ENCODE measurements at places on chromosomes 16 and 17.

- DNase-seq, result no peak
Observed at GRCh38 chr17:27506348-27507218, 50.3 kb downstream of the KSR1 start.

GRCh38 chr17:39054111-39054645 lies 87.0 kb upstream of the FBXO47 start:
- no peak for DNase-seq

- DNase-seq, result no peak
Observed at GRCh38 chr16:1237990-1238389, 2.5 kb upstream of the TPSAB1 start.

GRCh38 chr16:55495616-55496289 lies 13.1 kb upstream of the LPCAT2 start:
- no peak for DNase-seq

DNA sequence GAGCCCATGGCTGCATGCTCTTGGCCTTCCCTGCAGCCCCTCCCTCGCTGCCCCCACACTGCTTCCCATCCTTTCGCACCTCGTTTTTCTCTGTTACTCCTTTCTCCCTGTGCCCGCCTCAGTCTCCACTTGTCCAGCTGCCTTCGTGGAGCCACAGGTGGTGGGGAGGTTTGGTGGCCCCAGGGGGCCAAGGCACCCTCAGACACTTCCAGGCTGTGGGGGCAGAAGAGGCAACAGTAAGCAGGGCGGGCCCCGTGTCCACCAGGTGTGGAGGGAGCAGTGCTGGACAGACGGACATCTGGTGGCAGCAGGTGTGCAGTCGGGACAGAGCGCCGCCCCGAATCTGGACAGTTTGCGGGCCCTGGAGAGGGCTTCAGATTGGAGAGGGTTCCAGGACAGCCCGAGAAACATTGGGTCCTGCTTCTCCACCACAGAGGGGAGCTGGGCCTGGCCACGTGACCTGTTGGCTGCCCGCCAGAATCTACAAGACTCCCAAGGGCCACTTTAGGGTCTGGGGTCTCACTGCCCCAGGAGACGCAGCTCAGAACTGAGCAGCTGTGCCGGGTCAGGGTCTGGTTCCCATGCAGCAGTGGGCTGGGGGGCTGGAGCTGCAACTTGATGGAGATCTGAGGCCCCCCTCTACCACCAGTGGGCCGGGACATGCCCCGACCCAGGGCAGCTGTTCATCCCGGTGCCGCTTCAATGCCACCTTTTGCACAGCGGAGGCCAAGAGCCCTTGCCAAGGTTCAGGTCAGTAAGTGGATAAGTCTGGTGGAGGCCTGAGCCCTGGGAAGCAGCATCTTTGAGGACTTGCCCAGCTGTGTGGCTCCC lies 22.8 kb downstream of the BAHCC1 start:
- no peak for DNase-seq

DNA sequence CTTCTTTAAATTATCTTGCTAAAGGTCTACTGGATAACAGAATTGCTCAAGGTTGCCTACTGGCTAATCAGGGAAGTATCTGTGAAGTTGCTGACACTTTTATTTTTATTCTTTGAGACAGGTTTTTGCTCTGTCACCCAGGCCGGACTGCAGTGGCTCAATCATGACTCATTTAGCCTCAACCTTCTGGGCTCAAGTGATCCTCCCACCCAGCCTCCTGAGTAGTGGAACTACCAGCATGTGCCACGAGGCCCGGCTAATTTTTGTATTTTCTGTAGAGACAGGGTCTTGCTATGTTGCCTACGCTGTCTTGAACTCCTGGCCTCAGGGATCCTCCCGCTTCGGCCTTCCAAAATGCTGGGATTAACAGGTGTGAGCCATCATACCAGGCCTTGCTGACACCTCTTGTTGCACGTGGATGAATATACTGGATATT lies 43.1 kb downstream of the GLG1 start:
- no peak for DNase-seq

GRCh38 chr16:80989801-80990200 lies 16.9 kb downstream of the CMC2 start:
- DNase-seq, result no peak

- DNase-seq, result no peak
Observed at GRCh38 chr17:43529947-43530287, 16.2 kb downstream of the ETV4 start.

DNA sequence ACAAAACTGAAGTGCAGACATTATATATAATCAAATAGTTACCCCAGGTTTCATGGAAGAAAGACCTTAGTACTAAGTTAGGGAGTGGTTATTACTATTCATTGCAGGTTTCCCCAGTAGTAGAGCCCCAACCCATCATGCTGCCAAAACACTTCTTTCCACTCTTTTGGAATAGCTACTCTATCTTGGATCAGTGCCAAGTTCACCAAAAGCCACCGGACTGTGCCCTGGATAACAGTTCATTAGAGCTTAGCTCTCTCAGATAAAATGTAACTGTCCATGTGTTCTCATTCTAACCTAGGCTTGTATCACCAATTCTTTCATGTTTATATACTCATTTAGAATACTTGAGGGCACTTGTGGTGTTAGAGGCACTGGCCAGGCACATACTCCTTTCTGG lies 540.1 kb upstream of the C16orf82 start:
- no peak for DNase-seq

GRCh38 chr17:42405963-42406495 lies 17.0 kb downstream of the CAVIN1 start:
- DNase-seq, result no peak

DNA sequence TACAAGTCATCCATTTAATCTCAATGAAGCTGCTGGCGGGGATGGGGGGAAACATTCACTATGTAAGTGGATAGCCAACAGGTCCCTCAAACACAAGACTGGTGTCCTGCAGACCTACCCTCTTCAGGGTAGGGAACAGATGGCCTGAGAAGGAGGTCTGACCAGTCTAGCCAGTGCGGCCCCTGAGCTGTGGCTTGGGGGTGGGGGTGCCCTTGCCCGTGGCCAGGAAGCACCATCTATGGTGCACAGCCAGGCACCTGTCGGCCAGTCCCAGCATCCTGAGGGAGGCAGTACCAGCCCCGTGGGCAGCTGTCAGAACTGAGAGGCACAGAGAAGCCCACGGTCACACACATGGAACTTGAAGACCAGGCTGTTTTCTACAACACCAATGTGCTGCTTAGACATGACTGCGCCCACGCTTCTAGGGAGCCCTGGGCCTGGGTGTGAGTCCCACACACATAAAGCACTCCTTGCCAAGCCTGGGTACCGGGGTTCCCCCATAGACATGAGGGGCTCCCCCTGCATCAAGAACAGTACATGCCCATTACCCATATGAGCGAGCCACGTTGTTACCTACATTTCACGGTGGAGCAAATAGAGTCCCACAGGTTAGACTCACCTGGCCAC lies 40.9 kb downstream of the RMI2 start:
- no peak for DNase-seq

GRCh38 chr16:54373534-54374520 lies 87.2 kb upstream of the IRX3 start:
- no peak for DNase-seq

GRCh38 chr17:81941484-81942166 lies 4.5 kb upstream of the PYCR1 start:
- DNase-seq, result no peak

GRCh38 chr17:6714315-6714874 lies 1.2 kb upstream of the SLC13A5 start:
- no peak for DNase-seq

GRCh38 chr16:67158637-67159600 lies 790 bp downstream of the TRADD start:
- DNase-seq, result no peak

- DNase-seq, result no peak
Observed at GRCh38 chr16:78150233-78150632, 50.8 kb downstream of the WWOX start.

DNA sequence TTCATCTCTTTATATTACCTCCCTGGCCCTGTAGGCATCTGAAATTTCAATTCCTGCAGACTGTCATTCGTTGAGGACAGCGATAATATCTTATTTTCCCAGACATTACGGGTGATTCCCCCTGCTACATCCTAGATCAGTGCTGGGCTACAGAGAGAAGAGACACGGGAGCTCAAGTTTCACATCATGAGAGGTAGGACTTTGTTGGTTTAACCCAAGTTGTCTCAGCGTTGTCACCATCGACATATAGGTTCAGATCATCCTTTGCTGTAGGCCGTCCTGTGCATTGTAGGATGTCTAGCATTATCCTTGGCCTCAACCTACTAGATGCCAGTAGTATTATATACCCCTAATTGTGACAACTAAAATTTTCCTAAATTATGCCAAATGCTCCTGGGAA lies 19.3 kb downstream of the MT1X start:
- no peak for DNase-seq

GRCh38 chr17:76241204-76241538 lies 878 bp upstream of the RNF157 start:
- no peak for DNase-seq

DNA sequence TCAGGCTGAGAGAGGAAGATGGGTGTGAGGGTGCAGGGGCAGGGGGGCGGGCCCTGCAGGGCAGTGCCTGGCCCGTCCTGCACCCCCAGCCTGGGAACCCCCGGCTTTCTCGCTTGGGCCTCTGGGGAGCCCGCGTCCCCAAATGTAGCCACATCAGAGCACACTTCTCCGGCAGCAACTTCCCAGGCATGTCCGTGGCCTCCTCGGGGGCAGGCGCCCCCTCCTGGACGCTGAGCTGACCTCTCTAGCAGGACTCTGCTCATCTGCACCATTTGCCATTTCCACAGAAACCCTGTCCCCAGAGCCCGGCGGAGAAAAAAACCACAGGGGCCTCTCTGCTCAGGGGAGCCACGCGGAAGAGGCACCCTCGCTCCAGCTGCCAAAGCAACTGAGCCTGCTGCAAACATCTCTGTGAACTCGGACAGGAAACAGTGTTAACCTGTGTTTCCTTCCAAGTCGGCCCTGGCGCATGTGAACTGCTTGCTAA lies 63.4 kb downstream of the KLHDC4 start:
- no peak for DNase-seq

DNA sequence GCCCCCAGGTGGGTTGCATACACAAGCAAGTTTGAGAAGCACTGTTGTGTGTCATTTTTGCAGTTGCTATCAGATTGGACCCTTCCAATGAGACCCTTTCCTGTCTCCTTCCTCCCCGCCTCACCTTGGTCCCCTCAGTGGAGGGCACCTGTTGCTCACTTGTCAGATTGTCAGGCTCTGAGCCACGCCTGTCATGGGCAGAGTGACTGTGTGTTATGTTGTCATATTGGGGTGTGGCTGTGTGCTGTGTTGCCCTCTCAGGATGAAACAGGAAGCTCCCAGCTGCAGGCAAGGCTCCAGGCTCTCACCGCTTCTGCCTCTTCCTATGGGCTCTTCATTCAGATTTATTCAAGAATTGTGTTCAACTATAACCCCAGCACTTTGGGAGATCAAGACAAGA lies 302.9 kb downstream of the CPPED1 start:
- DNase-seq, result no peak

GRCh38 chr17:69677130-69677529 lies 262.6 kb downstream of the MAP2K6 start:
- no peak for DNase-seq

GRCh38 chr17:6393351-6393952 lies 41.5 kb downstream of the AIPL1 start:
- DNase-seq, result no peak

- DNase-seq, result no peak
Observed at GRCh38 chr17:57895382-57896060, 45.7 kb upstream of the MRPS23 start.

DNA sequence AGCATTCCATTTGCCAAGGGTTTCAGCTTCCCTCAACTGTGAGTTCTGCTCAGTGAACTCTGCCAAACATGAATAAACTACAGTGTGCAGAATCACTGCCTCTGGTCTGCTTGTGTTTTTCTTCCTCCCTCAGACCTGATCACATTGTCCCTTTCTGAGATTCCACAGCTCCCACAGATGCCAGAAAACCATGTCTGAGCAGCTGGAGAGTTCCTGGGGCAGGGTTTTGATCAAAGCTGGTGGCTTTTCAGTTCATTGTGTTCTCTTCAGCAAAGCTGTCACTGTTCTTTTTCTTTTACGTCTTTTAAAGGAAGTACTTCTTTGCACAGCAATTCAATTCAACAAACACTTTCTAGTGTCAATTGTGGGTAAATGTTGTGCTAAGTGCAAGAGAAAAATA lies 555.8 kb downstream of the RBFOX1 start:
- DNase-seq, result no peak

DNA sequence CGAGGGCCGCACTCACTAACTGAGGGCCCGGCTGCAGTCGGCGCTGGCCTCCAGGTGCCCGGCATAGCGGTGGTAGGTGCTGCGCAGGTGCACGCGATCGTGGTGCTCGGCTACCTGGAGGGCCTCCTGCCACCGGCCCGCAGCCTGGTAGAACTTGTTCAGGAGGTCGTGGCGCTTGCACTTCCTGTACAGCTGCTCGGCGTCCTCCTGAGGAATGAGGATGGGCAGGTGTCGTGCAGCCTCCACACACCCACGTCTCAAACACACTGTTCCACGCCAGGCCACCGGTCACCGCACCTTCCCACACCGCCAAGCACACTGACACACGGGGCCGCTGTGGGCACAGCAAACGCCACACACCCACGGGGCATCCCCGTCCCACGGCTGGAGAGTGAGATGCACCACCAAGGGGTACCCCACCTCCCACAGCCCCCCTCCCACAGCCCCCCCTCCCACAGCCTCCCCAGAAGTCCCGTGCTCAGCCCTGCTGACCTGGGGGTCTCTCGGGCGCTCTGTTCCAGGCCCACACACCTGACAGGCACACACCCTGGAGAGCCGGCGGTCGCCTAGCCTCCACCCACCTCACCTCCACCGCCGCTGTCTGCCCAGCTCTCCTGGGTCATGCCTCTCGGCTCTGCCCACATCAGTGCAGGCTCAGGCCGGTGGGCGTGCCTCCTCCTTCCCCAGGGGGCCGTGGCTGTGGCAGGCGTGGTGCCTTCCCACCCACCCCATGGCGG lies 7.4 kb upstream of the TMEM204 start:
- DNase-seq, result no peak

- no peak for DNase-seq
Observed at GRCh38 chr17:61247439-61247838, 152.2 kb upstream of the TBX2 start.

GRCh38 chr17:53270936-53271335 lies 551.8 kb upstream of the KIF2B start:
- DNase-seq, result no peak

DNA sequence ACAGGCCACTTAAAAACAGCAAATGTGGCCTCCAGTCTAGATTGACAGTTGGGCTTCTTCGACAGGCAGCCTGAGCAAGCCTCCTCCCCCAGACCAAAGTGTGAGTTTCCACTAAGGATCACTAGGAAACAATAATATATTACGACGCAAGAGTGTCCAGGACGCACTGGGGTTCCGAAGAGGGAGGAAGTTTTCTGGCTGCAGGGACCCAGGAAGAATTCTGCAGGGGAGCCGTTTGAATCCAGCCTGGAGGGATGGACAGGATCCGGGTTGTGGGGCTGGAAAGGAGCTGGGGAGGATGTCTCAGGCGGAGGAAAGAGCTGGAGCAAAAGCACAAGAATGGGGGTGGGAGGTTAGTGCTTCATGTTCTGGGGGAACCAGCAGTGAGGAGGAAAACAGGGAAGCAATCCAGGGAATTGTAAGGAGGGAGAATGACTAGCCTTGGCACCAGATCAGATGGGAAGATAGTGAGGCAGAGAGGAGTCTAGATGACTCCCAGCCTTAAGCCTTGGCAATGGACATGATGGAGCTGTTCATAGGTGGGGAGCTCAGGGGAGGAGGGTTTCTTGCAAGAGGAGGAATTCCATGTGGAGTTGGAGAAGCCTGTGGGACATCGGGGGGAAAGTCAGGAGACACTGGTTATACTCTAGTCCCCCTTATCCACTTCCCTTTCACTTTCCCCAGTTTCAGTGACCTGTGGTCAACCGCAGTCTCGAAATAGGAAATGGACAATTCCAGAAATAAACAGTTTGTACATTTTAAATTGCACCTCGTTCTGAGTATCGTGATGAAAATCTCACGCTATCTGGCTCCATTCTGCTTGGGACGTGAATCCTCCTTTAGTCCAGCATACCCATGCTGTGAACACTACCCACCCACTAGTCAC lies 26.6 kb downstream of the NGFR start:
- DNase-seq, result no peak

Data from cortex of kidney (tissue), 1 donor.